ENCODE measurements at places on chromosomes 16 and 17.

GRCh38 chr17:4477255-4477791 lies 21.4 kb upstream of the SPNS2 start:
- no peak for DNase-seq

GRCh38 chr16:77585379-77586251 lies 136.7 kb upstream of the NUDT7 start:
- DNase-seq, result no peak

- no peak for DNase-seq
These were observed 45.6 kb downstream of the ERN1 start for GRCh38 chr17:64084086-64084939.

- DNase-seq, result no peak
These were observed 2.3 kb downstream of the GP2 start for GRCh38 chr16:20325005-20325404.

DNA sequence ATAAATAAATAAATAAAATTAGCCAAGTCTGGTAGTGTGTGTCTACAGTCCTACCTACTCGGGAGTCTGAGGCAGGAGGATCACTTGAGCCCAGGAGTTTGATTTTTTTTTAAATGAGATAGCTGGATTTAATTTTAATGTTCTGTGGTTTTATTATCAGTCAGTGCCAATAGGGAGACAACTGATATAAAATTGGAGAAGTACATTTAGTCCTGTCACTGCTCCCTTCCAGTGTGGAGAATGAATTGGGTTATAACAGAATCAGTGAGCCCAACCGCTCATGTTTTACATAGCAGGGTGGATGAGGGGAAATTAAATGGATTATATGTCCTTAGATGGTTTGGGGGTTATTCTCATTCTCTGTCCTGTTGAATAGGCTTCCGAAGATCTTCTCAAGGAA lies 6.2 kb downstream of the NME1 start:
- DNase-seq, result no peak

Measured in NCI-H2107 (cell line).